ENCODE measurements at places on chromosomes 6 and 20. TPM values are rescaled to one million over a fixed set of nuclear protein-coding genes. Genes with fewer than 3 reads are reported as not detected.
A peak's percentile ranks its signal among the peaks of the same experiment; 100 is the strongest.

DNA sequence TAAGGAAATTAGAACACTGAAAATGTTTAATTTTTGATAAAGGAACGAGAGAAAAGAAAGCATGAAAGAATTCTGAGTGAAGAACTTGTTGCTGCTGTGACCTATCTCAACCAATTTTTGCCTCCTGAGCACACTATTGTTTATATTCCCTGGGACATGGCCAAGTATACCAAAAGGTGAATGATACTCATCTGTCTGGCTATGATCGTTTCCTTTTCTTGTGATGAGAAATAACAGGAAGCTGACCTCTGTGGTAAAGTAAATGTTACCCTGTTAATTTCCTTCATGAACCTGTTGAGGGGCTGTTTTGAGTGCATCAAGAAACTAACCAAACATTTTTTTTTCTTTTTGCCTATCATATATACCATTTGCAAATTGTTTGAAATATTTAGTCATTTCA lies 69.1 kb downstream of the FIG4 start:
- DNase-seq = no peak

DNA sequence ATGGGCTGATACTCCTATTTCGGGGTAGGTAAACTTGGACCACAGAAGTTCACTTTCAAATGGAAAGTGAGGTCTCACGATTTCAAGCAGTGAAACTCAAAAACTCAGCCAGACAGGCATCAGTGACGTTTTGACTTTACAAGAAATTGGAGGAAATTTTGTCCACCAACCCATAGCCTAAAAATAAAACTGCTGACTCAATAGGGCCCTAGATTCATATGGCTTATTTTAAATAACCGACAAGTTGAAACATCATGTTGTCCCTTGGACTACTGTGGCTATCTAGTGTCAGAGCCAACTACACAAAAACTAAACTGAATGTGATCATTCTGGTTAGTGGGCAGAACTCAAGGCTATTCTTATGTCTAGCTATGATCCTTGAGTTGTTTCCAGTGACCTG lies 486.3 kb downstream of the GRIK2 start:
- no peak for DNase-seq

GRCh38 chr6:163417595-163417994 lies 3.1 kb downstream of the QKI start:
- DNase-seq = no peak

DNA sequence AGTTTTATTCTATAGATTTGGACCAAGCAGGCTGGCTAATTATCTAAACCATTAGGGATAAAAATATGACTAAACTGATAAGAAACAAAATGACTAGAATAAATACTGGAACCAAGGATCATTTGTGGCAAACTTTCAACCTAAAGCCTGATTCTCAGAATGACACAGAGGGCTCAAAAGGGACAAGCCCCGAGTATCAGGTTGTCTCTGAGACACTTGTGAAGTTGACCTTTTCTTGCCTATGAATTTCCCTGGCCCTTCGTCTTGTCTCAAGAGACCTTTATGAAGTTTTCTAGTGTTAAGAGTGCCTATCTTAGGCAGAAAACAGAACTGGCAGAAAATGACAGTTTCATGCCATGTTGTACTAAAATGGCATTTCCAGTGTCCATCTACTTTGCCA lies 68.3 kb downstream of the IMPG1 start:
- no peak for DNase-seq

DNA sequence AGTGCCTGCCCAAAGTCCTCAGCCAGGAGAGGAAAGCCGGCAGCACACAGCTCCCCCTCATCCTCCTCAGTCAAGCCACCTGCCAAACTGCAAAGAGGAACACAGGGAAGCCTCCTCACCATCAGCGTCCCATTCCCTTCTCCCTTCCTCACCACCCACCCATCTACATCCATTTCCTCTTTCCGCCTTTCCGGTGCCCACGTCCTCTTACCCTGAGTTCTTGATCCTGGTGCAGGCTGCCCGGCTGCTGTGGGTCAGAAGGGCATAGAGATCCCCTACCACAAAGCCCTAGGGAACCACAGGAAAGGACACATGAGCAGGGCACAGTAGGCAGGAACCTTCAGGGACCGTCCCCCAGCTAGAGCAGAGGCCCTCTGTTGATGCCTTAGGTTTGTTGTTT lies 6.0 kb downstream of the GNMT start:
- DNase-seq = no peak

DNA sequence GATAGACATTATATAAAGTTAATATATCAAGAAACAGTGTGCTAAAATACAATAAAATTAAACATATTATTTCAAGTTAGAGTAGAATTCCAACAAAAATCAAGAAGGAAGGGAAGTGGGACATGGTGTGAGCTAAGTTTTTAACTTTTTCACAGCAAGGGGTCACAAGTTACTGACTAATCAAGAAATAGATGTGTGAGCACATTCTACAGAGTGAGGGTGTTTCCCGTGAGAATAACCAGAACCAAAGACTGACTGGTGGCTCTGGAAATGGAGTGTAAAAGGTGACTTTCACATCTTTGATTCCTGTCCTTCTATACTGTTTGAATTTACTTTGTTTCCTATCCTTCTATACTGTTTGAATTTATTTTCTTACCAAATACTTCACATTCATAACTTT lies 206.6 kb downstream of the TASP1 start:
- no peak for DNase-seq

GRCh38 chr6:33217246-33217645 lies 8.9 kb downstream of the RING1 start:
- DNase-seq = no peak

Gene GATA5
- 1.6 TPM for total RNA-seq

GRCh38 chr6:28553384-28553985 lies 27.8 kb downstream of the GPX5 start:
- no peak for DNase-seq

Gene CSTF1
- total RNA-seq = 21.7 TPM

Gene BPI
- total RNA-seq = 0.19 TPM

Gene ADGB
- 0.18 TPM for total RNA-seq

DNA sequence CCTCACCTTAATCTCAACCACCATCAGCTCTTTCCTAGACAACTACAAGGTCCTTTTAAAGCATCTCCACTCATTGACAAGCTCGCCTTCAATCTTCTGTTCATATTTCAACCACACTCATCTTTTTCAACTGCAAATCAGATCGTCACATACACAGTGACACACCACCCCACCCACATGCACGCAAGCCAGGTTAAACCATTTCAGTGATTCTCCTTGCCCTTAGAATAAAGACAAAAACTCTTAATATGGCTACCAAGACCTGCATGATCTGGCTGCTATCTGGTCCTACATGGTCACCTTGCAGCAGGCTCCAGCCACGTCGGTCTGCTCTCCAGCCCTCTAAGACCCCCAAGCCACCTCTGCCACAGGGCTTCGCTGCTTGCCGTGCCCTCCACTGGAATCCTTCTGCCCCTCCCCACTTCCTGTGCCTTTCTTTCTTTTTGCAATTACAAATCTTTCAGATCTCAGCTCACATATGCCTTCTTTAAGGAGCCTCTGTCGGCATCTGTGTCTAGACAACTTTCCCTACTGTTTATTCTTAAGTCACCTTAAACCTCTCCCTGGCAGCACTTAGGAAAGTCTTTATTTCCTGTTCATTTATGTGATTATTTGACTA lies 507.3 kb upstream of the ARID1B start:
- DNase-seq = no peak

DNA sequence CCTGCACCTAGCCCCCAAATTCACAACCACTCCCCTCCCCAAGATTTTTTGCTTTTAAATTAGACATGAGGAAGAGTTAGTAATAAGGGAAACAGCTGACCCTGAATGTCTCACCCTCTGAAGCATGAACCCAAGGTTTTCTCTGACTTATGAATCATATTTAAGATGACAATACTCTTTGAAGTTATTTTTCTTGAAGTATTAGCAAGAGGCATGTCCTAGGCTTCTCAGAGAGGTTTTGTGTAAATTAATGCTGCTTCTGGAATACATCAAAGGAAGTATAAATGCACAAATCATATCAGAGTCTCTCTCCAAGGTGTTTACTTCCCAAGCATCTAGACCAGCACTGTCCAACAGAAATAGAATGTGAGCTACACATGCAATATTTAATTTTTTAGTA lies 408.1 kb upstream of the MARCKS start:
- no peak for DNase-seq

DNA sequence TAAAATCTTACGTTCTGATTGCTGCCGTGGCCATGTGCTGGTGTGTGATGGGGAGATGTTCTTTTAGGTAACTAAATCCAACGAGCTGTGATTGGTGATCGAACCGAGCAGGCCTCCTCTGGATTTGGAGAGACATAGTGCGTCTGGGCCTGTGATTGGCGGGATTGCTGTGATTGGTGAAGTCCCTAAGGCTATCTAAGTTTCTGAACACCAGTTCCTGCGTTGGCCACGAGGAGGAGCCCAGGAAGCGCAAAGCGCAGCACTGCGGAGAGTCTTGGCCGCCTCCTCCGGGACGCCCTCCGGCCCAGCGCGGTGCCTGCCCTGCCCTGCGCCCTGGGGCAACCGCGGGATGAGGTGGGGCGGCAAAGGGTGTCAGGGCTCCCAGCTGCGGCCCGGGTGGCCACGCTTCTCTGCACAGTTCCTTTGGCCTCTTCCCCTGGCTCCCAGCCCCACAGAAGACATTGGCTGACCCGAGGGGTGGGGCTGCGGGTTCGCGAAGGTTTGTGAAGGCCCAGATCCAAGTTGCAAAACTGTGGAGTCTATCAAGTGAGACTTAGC lies 33.0 kb downstream of the HNF4A start:
- DNase-seq = peak; percentile 70

DNA sequence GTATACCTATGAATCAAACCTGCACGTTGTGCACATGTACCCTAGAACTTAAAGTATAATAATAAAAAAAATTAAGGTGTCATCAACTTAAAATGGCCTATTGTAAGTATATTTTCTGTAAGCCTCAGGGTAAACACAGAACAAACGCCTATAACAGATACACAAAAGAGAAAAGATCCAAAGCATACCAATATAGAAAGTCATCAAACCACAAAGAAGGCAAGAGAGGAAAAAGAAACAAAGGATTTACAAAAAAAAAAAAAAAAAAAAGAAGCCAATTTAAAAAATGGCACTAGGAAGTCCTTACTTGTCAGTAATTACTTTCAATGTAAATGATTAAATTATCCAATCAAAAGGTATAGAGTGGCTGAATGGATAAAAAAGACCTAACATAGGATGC lies 24.6 kb upstream of the ASF1A start:
- no peak for DNase-seq

- DNase-seq = no peak
Measured at GRCh38 chr6:126821706-126822105, 296.8 kb upstream of the RSPO3 start.

GRCh38 chr20:63709149-63709527 lies 1.3 kb downstream of the ZGPAT start:
- no peak for DNase-seq

DNA sequence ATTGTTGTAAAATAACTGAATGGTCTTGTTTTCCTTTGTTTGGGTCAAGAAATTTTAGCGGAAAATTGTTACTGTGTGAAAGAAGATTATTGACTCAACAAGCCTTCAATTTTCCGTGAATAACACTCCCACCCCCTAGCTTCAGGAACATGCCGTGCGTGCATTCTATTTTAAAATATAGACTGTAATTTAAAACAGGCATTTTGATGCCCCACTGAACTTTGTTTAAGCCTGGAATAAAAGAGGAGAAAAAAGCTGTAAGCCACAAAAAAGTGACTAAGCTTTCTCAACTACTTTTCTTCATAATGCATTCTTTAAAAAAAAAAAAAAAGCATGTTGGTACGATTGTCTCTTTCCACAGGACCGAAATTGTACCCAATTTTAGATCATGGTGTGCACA lies 166.0 kb downstream of the ARID1B start:
- no peak for DNase-seq

- no peak for DNase-seq
Measured at GRCh38 chr6:68657374-68658139, 22.5 kb downstream of the ADGRB3 start.

- DNase-seq = no peak
Measured at GRCh38 chr20:45187693-45188092, 13.0 kb downstream of the PI3 start.

GRCh38 chr20:50394569-50394968 lies 115.6 kb upstream of the PTPN1 start:
- peak; percentile 65 for DNase-seq

DNA sequence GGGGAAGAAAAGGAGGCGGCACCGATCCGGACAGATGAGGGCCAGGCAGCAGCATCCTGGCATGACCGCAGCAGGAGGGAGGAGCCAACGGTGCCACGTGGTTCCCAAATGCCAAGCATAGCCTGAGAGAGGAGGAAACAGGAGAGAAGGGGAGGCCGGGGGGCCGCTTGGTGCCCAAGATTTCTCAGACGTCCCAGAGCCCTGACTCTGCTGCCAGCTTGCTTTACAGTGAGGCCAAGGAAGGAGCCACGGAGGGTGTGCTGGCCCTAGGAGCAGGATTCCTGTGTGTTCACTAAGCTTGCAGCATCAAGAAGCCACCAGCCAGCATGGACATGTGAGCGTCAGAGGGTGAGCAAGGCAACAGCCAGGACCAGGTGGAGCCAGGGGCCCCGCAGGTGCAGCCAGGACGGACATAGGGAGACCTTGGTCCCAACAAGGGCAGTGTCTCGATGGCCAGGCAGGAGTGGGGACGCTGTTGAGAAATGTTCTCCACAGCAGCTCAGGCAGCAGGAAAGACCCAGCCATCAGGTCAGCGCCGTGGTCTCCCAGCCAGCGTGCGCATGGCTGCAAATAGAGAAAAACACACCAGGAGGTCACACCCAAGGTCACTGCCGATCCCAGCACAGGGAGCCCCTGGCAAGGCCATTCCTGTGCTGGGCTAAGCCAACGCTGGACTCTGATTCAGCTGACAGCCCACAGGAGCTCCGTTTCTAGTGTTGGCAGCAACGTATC lies 143.7 kb downstream of the DLL1 start:
- peak; percentile 85 for DNase-seq

GRCh38 chr6:141413196-141413595 lies 719.5 kb upstream of the GJE1 start:
- DNase-seq = no peak

Gene STX7
- total RNA-seq = 80.7 TPM

Gene CRISP1
- total RNA-seq = not detected

DNA sequence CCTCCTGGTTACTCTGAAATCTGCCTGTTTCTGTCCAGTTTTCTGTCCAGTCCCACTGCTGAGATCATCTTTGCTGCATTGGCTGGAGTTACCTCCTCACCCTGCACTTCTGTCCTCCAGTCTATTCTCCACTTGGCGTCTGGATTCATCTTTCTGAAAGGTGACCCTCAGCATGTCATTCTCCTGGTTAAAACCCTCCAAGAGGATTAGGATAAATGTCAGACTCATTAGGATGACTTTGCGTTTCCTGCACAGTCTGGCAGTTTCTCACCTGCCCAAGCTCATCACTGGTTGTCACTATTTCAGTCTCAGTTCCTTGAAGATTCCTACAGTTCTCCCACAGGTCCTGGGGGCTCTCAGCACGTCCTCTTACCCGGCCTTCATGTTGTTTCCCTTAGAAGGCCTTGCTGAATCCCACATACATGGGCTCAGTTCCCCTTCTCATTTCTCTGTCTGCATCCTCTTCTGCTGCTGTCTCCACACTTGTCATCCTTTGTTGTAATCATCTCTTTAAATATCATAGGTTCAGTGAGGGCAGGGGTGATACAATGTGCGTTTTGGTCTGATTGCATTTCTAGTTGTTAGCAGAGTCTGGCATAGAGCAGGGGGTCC lies 374.8 kb downstream of the QKI start:
- DNase-seq = no peak

Gene TCF21
- 0.29 TPM for total RNA-seq
